ENCODE measurements at places on chromosomes 2 and 18.

DNA sequence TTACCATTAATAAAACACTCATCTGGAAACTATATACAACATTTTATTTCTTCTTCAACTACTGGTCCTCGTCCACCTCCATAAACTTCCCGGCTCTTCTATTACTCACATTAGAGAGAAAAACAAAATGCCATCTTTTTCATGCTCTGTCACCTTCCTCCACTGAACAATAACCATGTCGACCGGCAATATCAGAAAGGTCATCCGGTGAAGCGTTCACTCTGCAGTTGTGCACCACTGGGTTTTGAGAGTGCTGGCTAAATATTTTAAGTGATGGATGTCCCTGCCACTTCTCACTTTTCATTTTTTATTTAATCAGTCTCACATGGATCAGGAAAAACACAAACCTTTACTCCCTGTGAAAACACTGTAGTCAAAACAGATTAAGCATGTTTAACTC lies 48.2 kb downstream of the SPP2 start:
- no peak for DNase-seq

DNA sequence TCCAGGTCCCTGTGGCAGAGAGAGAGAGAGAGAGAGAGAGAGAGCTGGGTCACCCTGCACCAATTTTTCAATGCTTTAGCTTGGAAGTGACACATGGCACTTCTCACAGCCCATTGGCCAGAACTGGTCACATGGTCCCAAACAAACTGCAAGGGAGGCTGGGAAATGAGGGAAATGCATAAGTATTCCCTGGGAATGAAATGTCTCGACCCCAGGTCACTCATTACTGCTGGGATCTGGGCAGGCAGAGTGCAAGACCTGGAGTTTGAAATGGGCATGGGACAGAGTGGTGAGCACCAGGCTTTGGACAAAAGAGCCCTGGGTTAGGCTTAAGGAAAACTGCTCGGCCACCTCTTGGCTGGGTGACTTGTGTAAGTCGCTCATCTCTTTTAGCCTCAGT lies 37.0 kb downstream of the SMAD7 start:
- no peak for DNase-seq

DNA sequence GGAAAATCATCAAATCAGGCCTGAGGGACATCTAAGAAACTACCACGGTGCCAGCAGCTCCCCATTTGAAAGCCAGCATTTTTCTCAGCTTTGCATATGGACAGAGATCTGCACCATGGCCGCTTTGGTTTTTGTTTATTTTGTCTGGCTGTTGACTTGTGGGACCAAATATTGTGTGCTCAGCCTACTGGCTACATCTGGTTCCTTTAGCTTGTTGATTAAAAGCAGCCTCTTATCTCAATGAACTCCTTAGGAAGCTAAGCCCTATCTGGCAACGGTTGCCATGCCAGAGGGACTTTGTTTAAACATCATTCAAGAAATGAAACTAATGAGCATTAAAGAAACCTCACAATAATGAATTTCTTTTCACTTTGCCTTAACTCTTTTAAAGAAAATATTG lies 32.4 kb upstream of the CCDC150 start:
- DNase-seq: peak; percentile 21

DNA sequence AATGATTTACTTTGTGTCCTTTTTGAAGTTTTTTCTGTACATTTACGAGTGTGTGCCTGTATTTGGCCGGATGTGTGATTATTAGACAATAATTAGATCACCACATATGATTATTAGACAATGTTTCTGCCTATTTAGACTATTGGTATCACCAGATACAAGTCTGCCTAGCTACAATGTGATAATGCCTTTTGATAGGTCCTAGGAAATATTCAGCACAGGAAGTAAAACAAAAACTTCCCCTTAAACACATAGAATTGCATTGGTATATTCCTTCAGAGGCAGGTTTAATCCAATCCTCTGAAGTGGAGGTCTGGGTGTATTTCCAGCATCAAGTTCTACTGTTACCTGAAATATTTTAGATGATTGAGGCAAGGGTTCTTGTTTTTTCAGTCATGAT lies 275.1 kb downstream of the TGIF1 start:
- DNase-seq: no peak

DNA sequence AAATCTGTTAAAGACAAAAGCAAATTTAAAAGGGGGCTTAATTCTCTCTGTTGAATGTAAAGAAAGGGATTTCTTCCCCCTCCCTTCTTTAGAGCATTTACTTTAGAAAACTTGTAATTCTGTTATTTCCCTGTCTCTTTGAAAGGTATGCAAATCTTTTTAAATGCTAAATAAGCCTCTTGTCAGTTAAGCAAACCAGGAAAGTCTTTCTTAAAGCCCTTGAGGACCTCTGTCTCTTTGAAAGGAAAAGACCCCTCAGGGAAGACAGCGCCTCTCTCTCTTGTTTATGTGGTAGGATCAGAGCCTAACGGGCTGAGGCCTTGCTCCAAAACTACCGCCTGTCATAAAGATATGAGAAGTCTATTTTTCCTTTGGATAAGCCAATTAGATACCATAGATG lies 139.9 kb upstream of the CDH7 start:
- DNase-seq: no peak

GRCh38 chr18:23369266-23369665 lies 83.8 kb upstream of the RIOK3 start:
- no peak for DNase-seq

GRCh38 chr2:26986576-26986975 lies 16.1 kb downstream of the MAPRE3 start:
- DNase-seq: no peak

GRCh38 chr18:74286106-74286855 lies 5.5 kb downstream of the CYB5A start:
- peak; percentile 23 for DNase-seq

- DNase-seq: no peak
Observed at GRCh38 chr18:46462523-46462922, 194.5 kb downstream of the LOXHD1 start.

DNA sequence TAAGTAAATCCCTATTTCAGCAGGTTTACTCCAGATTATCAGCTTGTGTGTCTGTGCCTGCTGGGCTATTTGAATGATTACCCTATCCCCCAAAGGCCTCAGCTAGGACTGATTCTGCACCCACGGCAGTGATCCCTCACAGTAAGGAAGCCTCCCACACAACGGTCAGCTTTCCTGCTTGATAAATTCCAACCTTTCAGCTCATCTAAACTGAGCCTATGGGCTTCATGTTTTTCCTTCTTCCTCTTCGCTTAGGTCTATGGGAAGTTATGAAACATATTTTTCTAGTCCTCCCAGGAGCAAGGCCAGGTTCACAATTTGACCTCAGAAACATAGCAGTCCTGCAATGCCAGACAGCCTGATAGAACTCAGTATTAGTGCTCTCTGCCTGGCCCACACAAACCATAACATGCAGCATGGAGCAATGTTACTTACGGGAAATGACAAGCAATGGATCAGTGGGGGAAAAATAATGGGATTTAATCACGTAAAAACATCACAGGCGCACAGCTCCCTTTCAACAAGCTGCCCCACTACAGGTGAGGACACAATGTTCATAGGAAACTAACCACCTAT lies 170.9 kb downstream of the ZNF521 start:
- DNase-seq: no peak

DNA sequence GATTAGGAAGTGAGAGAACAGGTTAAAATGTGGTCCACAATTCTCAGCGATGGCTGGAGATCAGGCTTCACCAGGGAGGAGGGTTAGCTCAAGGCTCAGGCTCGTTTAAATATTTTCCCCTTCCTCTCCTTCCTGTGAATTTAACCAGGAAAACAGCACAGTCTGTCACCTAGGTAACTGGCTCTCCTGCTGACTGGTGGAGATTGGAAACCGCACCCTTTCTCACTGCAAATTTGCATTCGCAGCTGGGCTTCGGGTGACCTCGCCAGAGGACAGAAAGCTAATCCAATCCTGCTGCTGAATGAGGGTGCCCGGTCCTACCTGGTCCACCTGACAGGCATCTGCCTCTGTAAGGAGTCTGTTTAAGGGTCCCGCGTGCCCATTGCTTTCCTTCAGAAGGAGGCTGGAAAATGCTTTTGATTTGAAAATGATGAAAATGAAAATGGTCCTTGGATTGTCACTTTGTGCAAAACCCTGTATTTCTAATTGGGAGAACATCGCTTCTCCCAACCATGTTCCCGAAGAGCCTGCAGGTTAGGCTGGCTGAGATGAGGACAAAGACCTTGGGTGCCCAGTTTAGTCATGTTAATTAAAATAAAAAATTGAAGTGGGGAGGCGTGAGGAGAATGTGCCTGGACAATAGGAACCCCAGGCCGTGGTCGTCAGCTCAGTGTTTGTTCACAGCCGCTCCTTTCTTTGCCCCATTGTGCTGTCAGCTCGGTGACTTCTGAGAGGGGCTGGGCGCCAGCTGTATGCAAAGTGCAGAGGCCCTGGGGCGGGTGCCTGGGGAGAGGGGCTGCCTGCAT lies 43.4 kb upstream of the MTCL1 start:
- peak; percentile 47 for DNase-seq

GRCh38 chr2:175690113-175690837 lies 311.8 kb downstream of the LNPK start:
- DNase-seq: peak; percentile 71

DNA sequence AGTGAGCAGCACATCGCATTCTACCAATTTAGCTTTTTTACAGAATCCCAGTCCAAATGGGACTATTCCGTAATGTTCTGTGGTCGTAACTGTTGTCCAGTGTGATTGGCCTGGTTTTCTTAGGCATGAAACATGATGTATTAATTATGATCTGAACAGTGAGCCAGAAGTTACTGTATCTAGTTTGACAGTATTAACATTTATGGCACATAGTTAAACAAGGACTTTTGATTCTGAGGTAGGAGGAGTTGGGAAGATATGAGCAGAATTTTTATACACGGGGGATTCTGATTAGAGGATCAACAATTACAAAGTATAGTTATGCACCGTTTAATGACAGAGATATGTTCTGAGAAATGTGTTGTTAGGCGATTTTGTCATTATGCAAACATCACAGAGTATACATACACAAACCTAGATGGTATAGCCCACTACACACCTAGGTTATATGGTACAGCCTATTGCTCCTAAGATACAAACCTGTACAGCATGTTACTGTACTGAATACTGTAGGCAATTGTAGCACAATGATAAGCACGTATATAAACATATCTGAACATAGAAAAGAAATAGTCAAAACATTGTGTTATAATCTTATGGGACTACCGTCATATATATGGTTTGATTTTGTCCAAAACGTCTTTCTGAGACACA lies 85.0 kb downstream of the DPP10 start:
- no peak for DNase-seq

DNA sequence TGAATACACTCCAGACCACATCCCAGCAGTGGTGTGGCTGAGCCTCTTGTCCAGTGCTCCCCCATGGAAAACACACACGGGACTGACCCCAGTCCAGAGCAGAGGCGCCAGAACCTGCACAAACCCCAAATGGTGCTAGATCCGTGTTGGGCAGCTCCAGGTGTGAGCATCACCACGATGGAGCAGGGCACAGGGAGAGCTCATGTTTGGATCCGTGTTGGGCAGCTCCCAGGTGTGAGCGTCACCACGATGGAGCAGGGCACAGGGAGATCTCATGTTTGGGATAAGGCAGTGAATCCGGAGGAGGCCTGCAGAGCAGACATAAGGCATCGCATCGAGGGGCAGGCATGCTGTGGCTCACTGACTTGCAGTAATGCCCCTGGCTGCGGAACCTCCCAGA lies 460.0 kb upstream of the MYT1L start:
- no peak for DNase-seq

- DNase-seq: no peak
Observed at GRCh38 chr2:66137606-66138130, 297.3 kb upstream of the MEIS1 start.

DNA sequence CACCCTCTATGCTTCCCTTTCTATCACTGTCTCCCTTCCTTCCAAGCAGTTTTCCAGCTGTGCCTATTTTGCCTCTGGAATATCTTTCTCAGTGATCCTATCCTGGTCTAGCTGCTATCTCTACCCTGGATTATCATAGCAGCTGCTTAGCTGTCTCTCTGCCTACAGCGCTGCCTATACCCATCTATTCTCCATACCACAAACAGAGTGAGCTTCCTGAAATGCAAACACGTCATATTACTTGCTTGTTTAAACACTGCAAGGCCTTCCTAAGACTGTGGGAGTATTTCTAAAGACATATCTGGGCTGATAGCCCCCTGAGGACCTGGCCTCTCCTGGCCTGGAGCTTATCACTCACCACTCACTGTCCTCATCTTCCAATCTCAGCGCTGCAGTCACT lies 220.1 kb downstream of the NAPG start:
- DNase-seq: no peak

GRCh38 chr18:32441533-32441932 lies 29.1 kb downstream of the GAREM1 start:
- no peak for DNase-seq

GRCh38 chr2:198544461-198544860 lies 740.1 kb downstream of the PLCL1 start:
- DNase-seq: no peak

Data from GM23248 (cell line).